ENCODE measurements at places on chromosomes 6 and 20.

- DNase-seq: no peak
These were observed 13.1 kb downstream of the LIN28B start for GRCh38 chr6:104969785-104970581.

GRCh38 chr6:135226537-135226936, 45.4 kb downstream of the MYB start:
- DNase-seq: no peak

GRCh38 chr6:125294036-125294435, 7.7 kb downstream of the HDDC2 start:
- DNase-seq: no peak

- DNase-seq: no peak
These were observed 3.0 kb downstream of the TRIM10 start for GRCh38 chr6:30157999-30158398.

- no peak for DNase-seq
These were observed 36.1 kb downstream of the GMPR start for GRCh38 chr6:16274483-16274882.

GRCh38 chr6:15882915-15883314, 220.1 kb upstream of the DTNBP1 start:
- DNase-seq: no peak

GRCh38 chr6:41053041-41053440, at the start of gene APOBEC2:
Gene APOBEC2 (plus strand): TSS chr6:41053202. CDS start chr6:41053348, 146 bp downstream.
- no peak for DNase-seq

- DNase-seq: no peak
These were observed 262.8 kb upstream of the HS3ST5 start for GRCh38 chr6:114605656-114606055.

DNA sequence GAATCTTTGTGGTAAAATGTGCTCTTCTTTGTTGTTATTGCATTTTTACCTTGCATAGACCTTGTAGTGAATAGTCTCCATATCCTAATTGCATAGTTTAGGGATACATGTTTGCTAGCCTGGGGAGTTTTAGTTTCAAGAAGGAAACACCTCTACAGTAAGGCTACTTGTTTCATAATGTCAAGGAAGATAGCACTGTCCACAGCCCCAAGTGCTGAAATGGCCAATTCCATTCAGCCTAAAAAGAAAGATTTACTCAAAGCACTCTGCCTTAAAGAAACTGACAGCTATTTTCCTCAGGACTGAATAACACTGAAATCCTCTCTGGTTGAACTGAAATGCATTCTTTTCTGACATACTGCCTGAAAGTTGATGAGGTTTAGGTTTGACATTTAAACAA, 2.6 kb downstream of the HCRTR2 start:
- DNase-seq: no peak

DNA sequence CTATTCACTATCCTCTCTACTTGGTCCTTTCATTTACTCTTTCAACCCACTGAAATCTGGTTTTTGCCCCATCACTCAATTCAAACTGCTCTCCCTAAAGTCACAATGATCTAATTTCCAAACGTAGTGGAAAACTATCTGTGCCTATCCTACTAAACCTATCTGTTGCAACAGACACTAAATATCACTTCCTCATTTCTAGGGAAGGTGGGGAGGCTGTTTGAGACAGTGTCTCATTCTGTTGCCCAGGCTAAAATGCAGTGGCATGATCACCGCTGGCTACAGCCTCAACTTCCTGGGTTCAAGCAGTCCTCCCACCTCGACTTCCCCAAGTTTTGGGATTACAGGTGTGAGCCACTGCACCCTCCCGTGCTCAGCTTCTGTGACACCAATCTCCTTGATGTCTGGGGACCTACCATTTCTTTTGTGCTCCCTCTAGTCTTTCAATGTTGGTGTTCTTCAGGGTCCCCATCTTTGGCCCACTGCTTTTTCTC, 8.8 kb downstream of the RANBP9 start:
- DNase-seq: no peak

DNA sequence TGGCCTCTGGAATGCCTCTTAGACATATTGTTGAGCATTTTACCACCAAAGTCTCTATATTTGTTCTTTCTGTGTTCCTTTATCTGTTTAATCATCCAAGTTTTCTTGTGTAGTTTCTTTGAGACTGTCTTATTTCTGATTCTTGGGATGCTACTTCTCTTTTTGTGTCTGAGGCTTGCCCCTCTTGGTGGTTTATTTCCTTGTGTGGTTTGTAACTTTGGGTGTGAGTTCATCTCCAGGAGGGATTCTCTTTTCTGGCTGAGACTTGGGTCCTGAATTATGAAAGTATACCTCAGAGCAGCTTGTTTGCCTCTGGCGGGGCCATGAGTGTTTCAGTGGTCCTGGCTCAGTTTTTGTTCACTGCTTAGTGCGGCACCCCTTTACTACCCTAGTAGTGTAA, 33.9 kb downstream of the PPARD start:
- no peak for DNase-seq

GRCh38 chr20:25315418-25316210, 67.7 kb downstream of the PYGB start:
- DNase-seq: no peak

Data from fibroblast of skin of left biceps (primary cell).